SK-N-DZ (cell line): ENCODE measurements at places on chromosomes 4 and X.
A peak's percentile ranks its signal among the peaks of the same experiment; 100 is the strongest.

DNA sequence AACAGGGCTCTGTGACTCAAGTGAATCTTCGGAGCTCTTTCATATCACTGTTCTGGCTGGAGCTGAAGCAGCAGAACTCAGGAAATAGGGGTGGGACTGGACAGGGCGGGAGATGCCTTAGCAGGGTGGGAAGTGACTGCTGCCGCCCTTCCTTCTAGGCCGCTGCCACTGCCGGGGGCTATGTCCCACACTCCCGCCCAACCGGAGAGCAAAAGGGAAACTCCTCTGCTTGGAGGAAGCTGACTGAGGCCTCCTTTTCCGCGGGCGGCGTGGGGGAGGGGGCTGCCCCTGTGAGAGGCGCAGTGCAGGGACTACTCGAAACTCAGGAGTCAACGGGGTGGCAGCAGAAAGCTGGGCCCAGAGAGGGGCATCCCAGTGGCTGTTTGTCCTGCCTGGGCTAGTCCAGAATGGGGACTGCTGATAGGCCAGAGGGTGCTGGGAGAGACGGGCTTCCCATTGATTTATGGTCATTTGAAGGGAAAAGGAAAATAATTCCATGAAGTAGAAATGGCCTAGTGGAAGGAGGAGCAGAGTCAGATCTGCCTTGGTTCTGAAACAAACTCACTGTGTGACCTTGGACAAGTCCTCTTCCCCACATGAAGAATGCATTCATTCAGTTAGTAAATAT, 36.9 kb downstream of the STARD8 start:
- no peak for DNase-seq

GRCh38 chr4:10891866-10892265, 207.3 kb upstream of the CLNK start:
- no peak for DNase-seq

DNA sequence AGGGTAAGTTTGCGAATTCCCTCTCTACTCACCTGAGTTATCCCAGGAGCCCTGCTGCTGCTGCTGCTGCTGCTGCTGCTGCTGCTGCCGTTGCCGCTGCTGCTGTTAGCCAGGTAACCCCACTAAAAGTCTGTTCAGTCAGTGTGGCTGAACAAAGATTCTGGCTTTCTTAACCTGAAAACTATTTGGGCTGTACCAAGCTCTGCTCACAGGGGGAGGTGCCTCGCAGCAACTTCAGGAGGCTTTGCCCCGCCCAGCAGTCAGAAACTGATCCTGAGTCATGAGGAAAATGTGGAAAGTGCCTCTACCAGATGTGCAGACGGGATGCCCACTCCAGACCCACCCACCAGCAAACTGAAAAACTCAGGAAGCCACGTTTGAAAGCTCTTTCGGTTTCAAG, at the start of gene CAPN6:
Gene CAPN6, minus strand, starts transcription at position 145 of the 400 bp plus-strand sequence. CDS start 6,547 bp downstream, outside the sequence.
- no peak for DNase-seq

- no peak for DNase-seq
Measured at GRCh38 chr4:30847958-30848357, 127.8 kb downstream of the PCDH7 start.

GRCh38 chr4:158374318-158374717, 147.4 kb upstream of the RXFP1 start:
- DNase-seq, result no peak

GRCh38 chr4:4333265-4333706, 43.2 kb downstream of the ZBTB49 start:
- no peak for DNase-seq

DNA sequence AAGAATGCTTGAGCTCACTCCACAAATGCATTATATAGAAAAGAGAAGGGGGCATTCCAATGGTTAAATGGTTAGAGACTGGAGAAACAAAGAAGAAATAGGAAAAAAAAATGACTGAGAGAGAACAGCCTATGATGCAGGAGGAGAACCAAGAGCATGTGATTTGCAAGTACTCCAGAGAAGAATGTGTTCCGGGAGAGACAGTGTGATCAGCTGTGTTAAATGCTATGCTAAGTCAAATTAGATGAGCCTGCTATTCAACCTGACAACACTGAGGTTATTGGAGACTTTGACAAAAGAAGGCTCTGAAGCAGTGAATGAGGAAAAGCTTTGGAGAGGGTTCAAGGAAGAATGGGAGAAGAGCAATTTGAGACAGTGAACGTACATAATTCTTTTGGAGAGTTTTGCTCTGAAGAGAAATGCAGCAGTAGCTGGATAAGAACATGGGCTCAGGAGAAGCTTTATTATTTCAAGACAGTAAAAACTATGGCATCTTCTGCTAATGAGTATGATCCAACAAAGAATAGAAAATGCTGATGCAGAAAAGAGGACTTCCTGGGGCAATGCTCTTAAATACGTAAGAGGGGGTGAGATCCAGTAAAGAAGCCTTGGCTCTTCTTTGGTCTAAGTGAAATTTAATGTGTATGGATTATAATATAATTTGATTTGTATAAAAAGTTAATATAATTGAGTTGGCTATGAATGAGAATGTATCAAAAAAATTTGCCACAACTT, 66.3 kb downstream of the PPP3CA start:
- DNase-seq, result no peak

GRCh38 chrX:134484039-134484438, 24.1 kb downstream of the HPRT1 start:
- DNase-seq, result peak; percentile 48

GRCh38 chrX:102979536-102979935, 42.5 kb downstream of the RAB40AL start:
- DNase-seq, result no peak

- no peak for DNase-seq
Measured at GRCh38 chr4:163833669-163834068, 339.2 kb downstream of the TMA16 start.

DNA sequence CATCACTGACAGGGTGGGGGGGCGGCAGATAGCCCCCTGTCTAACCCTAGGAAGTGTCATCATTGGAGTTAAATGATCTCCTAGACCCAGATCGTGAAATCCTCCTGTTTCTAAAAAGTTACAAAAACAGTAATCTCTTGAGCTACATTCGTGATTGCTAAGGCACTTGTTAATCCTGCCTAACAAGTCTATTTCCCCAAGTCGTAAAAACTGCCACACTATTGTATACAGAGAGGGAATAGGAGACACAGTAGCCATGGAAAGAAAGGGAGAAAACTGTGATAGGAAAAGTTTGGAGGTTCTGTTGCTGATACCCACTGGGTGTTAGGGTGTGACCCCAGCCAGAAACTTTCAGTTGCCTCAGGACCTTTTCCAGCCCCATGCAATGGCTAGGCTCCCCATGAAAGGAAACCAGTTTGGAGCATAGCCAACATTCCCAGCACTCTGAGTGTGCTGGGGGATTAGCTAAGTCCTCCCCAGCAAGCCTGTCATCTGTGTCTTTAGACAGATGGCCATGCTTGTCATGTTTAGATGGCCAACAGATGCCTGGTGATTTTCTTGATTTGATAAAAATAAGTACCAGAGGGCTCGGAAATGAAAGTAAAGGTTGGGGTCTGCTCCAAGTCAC, 63.3 kb upstream of the ANXA10 start:
- peak; percentile 1 for DNase-seq

DNA sequence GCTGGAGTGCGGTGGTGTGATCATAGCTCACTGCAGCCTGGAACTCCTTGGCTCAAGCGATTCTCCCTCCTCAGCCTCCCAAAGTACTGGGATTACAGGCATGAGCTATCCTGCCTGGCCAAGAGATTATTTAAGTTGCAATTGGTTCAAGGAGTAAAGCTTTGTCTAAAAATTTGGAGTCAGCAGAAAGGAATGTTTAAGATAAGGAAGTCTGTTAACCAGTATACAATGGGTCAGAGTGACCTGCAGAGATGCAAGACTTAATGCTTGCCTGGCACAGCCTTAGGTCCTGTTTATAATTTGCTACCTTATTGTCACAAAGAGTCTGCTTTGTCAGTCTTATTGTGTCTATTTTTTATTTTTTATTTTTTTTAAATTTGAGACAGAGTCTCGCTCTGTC, 826.2 kb downstream of the NLGN4X start:
- no peak for DNase-seq

DNA sequence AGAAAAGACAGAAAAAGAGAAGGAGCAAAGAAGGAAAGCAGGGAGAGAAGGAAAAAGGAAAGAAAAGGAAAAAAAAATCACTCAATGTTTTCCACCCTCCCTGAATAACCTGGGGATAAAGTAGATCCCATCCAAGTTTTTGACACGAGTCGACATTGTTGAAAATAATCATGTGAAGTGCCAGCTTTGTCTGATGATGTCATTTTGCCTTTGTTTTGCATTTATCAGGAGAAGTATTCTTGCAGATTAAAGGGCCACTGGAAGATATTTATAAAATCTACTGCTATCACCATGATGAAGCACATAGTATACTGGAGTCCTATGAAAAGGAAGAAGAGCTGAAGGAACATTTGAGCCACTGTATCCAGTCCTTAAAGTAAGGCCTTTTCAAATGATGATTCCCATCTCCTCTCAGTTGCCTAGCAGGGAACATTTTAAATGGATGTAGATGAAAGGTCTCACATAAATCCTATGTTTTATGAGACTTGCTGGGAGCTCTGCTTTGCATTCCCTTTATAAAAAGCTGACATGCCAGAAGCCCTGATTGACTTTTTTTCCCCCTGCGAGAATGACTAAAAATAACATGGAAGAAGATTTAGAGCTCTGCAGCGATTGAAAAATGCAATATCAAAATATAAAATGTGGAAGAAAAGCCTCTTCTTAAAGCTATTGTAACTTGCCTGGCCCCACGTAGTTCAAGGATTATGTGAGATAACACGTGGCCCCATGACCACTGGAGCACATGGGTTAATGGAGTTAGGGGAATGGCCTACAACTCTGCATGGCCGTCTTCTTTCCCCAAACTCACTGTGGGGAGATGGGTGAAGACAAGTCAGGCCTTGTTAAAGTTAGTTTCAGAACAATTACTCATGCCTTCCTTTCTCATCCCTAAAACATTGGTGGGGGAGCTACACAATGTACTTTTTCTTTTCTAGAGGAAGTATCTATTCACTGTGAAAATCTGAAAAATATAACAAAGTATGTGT, 77.5 kb downstream of the INTS12 start:
- no peak for DNase-seq

- DNase-seq, result no peak
Measured at GRCh38 chrX:97126020-97126419, 242.3 kb downstream of the RPA4 start.

DNA sequence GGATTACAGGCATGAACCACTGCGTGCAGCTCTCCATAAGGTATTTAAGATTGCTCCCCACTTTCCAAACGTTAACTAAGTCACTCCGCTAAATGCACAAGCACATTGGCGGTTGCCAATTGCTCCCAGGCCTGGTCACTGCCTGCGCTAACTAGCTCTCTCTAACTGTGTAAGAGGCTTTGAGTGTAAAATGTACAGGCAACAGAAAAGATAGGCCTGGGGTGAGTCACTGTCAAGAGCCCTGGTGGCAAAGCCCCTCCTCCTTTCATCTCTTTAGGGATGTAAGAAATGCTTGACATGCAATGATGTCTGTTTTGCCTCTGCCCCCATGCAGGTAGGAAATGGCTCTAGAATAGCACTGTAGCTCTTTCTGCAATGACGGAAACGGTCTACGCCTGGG, 329.7 kb upstream of the GATB start:
- DNase-seq, result peak; percentile 30

DNA sequence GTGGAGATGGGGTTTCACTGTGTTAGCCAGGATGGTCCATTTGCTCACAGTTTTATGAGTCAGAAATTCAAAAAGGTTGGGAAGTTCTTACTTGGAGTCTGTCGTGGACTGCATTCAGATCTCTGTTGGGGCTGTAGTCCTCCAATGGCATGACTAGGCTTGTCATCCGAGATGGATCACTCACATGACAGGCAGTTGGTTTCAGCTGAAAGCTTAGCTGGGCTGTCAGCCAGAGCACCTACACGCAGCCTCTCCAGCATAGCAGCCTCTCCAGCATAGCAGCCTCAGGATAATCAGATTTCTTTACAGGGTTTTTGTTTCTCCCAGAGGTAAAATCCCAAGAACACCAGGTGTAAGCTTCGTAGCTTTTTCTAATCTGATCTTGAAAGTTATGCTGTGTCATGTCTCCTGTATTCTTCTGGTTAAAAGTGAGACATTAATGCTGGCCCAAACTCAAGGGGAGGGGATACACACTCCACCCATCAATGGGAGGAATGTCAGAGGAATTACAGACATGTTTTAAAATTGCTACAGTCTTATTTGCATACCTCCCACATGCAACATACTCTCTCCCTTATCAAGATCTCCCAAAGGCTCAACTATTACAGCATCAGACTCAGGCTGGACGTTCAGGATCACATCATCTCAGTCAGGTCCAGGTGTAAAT, 31.6 kb upstream of the SOD3 start:
- peak; percentile 9 for DNase-seq

- DNase-seq, result no peak
Measured at GRCh38 chr4:8283161-8283560, 13.6 kb downstream of the HTRA3 start.

GRCh38 chrX:46333550-46333949, 211.7 kb downstream of the ZNF674 start:
- no peak for DNase-seq

DNA sequence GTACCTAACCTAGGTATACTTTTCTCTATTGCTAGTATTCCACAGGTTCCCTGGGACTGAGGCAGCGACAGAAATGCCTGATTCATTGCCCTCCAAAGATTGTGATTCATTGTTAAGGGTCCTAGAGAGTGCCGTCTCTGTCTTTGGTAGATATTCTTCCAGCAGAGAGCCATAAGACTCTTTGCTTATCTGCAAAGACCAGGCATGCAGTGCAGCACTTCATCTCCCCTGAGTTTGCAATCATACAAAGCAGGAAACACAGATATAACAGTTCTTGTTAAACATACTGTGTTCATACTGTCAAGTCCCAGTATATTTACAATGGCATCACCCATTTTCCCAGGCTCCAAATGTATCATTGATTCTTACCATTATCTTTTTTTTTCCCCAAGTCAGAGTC, 47.7 kb downstream of the KLF8 start:
- no peak for DNase-seq

GRCh38 chrX:120253784-120254183, 3.2 kb downstream of the ZBTB33 start:
- DNase-seq, result no peak

- no peak for DNase-seq
Measured at GRCh38 chr4:88820698-88821415, 123.2 kb upstream of the NAP1L5 start.

- no peak for DNase-seq
Measured at GRCh38 chr4:1300466-1301455, 11.1 kb downstream of the MAEA start.

DNA sequence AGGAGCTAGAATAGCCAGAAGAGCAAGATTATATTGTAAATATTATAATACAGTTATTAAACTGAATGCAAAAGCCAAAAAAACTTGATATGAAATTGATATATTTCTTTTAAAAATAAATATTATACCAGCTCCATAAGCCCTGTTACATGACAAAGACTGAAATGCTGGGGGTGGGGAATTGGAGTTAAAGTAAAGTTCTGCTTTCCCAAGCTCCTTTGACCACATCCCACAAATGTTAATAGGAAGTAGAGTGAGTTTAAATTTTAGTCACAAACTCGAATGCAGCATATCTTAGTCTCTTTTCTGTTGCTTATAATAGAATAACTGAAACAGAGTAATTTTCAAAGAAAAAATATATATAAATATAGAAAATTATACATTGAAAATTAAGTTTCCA, 46.9 kb upstream of the NFKB1 start:
- DNase-seq, result no peak

- no peak for DNase-seq
Measured at GRCh38 chrX:123432361-123433150, 248.5 kb downstream of the GRIA3 start.
